Hippocampal formation (tissue), 2 donors: ENCODE measurements at places on chromosomes 2 and 18.

DNA sequence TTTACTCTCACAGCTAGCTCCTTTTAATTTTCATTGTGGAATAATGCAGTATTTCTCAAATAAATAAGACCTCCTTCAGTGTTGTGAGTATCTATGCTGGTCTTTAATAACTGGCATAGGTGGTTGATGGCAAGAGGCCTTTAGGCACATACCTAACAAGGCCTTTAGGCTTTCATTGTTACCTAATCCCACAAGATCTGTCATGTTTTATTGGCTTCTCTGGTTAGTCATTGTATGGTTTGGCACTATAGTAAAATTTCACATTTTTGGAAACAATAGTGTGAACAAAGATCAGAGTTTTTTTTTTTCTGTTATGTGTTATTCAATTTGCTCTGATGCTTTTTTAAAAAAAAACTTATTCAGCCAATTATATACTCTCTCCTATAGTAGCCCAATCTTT, 89.8 kb upstream of the NEUROD1 start:
- DNase-seq = no peak

DNA sequence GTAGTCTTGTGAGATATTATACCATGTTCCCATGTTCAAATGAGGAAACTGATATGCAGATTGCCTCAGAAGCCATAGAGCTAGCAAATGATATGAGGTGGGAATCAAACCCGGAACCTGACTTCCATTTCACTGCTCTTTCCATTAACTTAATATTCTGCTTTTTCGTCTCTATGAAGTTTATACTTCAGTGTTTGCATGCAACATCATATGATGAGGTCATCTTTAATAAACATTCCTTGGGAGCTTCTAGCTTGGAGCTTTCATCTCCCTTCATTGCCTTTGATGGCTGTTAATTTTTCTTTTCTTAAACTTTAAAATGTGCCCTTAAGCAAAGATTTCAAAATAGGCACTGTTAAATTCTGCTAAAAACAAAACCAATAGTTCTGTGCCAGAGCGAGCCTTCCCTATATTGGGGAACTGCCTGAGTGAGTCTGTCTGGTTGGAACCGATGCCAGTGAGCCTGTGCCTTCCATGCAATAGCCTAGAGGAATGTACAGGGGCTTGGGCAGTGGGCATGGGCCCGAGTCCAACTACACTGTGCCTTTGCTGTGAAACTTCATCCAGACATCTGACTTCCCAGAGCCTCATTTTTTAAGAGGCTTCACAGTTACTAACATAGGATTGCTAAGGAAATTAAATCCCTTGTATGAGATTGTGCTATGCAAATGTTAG, 91.1 kb upstream of the TMEM200C start:
- no peak for DNase-seq

DNA sequence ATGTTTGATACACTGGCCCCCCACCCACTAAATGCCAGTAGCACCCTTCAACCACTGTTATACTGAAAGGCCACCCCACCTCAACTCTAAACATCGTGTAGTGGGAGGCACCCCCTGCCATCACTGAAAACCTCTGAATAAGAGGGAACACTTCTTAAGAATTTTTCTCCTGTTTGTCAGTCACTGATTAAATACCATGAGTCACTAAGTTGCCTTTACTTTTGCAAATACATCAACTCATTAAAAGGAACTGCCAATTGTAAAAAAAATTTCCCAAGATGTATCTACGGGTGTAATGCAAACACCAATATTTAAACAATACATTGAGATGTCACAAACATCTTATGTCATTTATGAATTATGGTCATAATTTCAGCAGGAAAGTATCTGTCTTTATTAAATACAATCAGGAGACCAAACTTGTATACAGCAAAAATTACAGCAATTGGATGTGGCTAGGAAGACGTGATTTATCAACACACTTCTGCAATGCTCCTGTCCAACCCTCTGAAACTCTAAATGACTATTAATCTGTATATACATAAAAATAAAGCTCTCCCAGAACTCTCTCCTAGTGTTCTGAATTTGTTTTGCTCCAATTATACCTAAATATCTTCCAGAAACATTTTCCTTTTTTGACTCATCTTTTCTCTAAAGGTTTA, 144.1 kb upstream of the STK17B start:
- no peak for DNase-seq

- no peak for DNase-seq
Observed at GRCh38 chr2:129768036-129768386, 211.5 kb upstream of the RAB6C start.

DNA sequence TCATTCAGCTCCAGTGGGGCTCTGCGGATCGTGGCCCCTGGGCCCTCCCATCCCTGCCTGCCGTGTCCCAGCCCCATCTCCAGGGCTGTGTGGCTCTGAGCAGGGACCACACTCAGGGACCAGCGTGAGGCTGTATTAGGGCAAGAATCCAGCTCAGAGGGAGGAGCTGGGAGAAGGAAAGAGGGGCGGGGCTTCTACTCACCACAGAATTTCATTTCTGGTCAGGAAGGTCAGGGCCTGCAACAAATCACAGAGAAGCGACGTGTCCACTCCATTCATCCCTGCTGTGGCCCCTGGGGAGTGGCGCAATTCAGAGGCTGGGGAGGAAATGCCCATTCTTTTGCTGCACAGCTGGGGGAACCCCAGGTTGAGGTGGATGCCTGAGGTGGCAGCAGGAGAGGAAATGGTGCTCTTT, 828 bp downstream of the CIB4 start:
- DNase-seq = no peak

- no peak for DNase-seq
Observed at GRCh38 chr2:133553251-133553650, 15.0 kb downstream of the NCKAP5 start.

- DNase-seq = no peak
Observed at GRCh38 chr18:34928754-34929335, 112.4 kb upstream of the MAPRE2 start.

- no peak for DNase-seq
Observed at GRCh38 chr2:150963336-150963735, 298.3 kb downstream of the RBM43 start.

DNA sequence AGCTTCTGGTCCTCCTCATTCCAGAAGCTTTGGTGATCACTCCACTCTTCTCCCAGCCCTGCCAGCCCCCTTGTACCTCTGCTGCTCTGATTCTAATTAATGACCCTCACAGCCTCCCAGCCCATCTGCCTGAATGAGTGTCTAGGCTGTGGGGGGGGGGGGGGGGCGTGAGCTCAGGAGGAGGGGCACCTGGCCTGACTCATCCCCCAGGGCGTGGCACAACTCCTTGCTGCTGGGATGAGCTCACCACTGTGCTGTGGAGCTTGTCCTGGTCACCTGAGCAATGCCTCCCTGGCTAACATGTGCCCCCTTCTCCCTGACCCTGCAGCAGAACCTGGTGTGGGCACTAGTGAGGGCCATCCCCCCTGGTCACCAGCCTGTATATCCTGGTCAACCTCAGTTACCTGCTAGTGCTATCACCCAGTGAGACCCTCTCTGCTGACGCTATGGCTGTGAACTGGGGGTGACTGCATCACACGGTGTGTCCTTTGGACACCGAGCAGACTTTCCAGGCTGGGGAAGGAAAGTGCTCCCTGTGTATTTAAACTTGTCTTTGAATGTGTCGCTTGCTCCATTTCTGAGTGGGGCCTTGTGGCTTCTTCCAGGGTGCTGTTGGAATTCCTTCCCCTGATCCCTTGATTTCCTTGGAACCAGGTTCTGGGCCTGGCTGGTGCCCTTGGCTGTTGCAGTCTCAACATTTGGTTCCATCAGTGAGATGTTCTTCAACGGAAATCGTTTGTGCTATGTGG, 41.5 kb upstream of the PUM2 start:
- no peak for DNase-seq

DNA sequence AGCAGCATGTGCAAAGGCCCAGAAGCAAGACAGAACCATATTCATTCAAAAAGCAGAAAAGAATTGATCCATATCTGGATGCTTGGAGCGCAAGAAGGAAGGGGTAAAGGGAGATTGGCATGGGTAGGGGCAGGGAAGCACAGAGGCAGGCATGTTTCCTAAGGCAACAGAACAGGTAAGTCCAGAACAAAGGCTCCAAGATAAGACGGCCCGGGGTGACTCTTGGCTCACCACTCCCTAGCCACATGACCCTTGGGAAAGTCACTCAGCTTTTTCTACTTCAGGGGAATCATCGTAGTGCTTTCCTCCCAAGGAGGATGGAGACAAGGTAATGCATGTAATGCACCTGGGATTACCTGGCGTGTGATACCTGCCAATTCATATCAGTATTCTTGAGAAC, 37.7 kb upstream of the ST3GAL5 start:
- no peak for DNase-seq

DNA sequence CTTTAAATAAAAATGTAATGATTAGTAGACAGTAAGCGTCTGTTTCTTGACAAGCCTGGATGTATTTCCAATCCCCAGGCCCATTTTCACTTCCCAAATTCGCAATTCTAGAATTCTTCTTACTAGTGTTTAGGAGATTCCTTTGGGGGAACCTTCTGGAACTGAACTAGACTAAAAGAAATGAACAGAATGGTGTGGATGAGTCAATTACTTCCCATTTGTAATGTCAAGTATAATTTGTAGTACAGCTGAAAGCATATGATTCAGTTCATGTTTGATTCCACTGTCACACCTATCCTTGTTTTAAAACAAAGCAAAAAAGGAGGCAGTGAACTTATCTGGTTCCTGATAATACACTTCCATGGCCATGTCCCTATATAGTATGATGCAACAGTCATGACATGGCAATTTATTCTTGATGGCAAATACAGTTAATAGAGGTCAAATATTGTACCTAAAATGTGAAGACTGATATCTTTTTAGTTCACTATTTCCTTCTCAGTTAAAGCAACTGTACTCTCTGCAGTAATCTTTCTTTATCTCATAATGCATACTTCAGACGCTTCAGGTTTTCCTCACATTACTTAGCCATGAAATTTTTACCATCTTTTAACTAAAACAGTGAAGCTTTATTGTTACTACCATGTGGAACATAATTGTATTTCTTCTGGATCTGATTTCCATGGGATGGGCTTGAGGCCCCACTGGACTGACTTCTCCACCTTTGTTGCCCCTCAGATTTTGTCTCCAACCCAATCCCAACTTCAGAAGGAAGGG, 2.0 kb downstream of the IDH1 start:
- DNase-seq = no peak

GRCh38 chr2:215528555-215528954, 92.7 kb upstream of the FN1 start:
- DNase-seq = no peak

GRCh38 chr2:54669677-54670484, 53.6 kb upstream of the EML6 start:
- DNase-seq = no peak

- DNase-seq = no peak
Observed at GRCh38 chr18:57433482-57433881, 1.7 kb upstream of the ONECUT2 start.

DNA sequence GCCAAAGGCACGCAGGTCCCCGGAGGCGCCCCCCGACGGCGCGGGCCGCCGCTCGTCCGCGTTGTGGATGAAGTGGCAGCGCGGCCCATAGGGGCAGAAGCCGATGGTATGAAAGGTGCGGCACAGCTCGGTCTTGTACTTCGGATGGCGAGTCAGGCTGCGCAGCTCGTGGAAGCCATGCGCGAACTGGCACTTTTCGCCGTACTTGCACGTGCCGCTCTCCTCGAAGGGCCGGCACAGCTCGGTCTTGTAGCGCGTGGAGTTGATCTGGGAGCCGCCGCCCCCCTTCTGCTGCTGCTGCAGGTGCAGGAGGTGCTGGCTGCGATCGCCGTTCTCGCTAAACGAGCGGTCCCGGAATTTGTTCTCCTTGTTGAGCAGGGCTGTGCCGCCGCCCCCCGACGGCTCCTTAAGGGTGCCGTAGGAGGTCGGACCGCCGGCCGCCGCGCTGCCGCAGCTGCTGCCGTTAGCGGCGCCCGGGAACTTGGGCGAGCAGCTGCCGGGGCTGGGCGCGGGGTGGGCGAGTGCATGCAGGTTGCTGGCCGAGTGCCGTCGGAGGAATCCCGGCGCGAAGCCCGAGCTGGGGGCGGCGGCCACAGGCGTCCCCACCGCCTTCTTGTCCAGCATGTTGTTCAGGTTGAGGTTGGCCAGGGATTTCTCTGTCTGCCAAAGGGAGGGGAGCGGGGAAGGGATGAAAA, 1.2 kb downstream of the ZFP36L2 start:
- DNase-seq = no peak

DNA sequence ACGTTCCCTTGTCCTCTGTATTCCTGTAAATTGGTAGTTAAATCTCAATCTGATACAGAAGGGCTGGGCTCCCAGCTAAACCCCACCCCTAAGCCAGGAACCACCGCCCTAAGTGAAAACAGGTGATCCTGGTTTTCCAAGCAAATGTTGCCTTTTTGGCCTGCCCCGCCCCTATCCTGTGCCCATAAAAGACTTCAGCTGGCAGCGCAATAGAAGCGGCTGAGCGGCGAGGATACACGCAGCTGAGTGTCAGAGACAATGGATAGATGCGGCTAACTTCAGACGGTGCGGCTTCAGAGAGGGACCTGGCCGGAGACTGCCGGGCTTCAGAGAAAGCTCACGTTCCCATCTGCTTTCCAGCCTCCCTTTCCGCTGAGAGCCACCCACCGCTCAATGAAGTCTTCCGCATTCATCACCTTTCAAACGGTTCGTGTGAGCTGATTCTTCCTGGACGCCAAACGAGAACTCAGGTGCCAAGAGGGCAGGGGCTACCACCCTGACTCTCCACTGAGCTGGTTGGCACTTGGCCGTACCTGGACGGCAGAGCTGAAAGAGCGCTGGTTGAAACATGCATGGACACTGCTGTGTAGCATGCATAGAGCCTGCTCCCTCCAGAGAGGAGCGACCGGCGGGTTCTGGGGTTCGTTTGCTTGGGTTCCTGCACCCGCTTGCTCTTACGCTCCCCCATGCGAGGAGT, 49.5 kb upstream of the POLE4 start:
- no peak for DNase-seq

DNA sequence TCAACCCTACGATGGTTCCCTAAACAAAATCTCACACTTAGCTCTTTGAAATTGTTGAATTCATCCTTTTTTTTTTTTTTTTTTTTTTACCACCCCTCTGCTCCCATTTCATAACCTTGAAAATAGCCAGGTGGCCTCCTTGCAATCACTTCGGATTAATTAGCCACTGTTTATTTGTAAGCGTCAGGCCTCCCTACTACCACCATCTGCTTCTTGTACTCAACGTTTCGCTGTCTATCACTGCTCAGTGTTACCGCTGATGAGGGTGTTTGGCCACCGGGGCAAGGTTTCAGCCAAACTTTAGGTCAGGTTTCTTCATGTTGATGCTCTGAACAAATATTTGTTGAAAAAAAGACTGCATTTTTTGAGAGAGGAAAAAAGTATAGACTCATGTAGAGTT, 183.2 kb downstream of the EPHA4 start:
- DNase-seq = no peak

- no peak for DNase-seq
Observed at GRCh38 chr2:170886386-170886785, 42.7 kb upstream of the GORASP2 start.

- DNase-seq = no peak
Observed at GRCh38 chr2:211440107-211440506, 883.7 kb downstream of the CPS1 start.
